Breast epithelium (tissue), 4 donors: ENCODE measurements at places on chromosomes 16 and 17.

GRCh38 chr17:83174362-83175118 is 95.1 kb downstream of the METRNL start:
- peak; percentile 48 for DNase-seq

GRCh38 chr17:7237761-7238419 is 1.4 kb downstream of the PHF23 start:
- no peak for DNase-seq

- DNase-seq = no peak
Observed at GRCh38 chr17:18033442-18034099, 5.4 kb downstream of the ATPAF2 start.

DNA sequence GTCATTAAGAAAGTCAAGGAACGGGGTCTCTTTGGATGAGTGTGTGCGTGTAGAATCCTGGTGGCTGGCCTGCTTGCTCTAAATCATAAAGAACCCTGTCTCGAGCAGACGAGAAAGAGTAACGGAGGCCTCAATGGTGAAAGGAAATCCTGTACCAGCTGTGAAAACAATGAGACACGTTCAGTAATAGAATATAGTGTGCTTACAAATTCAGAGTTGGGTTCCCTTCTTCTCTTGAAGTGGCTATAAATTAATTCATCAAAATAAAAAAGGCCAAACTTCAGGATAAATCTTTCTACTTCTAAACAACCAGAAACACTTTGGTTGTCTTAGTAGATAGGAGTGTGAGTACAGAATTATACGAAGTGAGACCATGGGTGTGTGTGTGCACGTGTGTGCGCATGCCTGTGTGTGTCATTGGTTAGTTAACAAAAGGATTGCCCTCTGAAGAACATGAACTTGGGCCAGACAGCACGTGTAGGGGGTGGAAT is 48.5 kb downstream of the WWOX start:
- no peak for DNase-seq

GRCh38 chr17:68060336-68060735 is 24.8 kb downstream of the KPNA2 start:
- DNase-seq = no peak

DNA sequence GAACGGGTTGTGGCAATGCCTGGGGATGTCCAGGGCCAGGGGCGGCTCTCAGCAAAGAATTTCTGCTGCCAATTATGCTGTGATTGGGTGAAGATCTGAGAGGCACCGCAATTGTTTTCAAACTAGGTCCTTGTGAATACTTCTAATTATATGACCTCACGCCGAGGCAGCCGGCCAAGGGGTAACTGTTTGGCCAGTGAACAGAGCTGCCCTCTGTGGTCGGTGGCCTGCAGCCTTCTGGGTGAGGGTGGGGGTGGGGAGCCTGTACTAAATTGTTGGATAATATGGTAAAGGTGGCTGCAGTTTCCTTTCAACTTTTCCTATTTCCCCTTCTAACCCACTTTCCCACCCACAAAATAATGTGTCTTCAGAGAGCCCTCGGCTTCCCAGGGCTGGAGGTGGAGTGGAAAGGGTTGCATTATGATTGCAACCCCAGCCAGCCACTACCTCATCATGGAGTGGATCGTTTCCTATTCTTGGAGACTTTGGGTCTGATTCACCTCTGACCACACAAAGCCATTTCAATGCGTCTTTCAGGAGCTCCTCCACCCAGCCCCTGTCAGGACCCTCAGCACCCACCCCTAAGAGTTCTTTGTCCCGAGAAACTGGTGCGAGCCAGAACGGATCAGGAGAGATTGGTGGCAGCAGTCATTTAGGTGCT is 2.0 kb upstream of the DNAI2 start:
- no peak for DNase-seq

- DNase-seq = peak; percentile 76
Observed at GRCh38 chr16:30948667-30949649, at the start of gene ORAI3. TSS of gene ORAI3 (plus strand) at chr16:30949068. CDS start at chr16:30949290, 222 bp downstream.

DNA sequence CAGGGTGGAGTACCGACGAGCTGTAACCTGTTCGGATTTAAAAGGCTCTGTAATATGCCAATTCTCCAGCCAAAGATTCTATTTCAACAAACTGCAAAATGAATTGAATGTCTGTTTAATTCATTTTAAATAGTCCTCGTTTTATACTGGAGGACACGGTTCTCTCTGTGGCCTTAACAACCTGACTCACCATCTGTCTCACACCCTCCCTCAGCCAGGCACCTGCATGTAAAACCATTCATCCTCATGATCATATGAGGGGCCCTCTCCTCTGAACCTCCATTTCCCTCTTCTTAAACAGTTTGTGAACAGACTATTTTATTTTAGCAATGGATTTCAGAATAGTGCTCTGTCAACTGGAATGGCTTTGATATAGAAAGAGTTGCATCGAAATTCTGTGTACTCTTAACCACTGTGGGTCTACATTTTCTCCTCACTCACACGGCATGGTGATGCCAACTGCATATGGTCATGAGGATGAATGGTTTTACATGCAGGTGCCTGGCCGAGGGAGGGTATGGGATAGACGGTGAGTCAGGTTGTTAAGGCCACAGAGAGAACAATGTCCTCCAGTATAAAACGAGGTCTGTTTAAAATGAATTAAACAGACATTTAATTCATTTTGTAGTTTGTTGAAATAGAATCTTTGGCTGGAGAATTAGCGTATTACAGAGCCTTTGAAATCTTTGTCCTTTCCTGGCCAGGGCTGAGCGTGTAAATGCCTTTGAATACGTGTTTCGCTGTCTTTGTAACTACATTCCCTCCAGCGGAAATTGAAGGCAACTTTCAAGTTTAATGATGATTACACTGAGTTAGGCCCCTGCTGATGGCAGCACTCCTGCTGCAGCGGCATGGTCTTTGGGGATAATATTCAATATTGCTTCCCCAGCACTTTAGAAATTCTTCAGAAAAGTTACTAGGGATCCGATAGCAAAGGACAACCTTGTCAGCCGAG is 329.6 kb downstream of the SNX29 start:
- no peak for DNase-seq

GRCh38 chr17:48728232-48729231 is at the start of gene HOXB13:
TSS of gene HOXB13 (minus strand) at chr17:48728750. CDS start at chr17:48728593, 157 bp downstream.
- DNase-seq = no peak

DNA sequence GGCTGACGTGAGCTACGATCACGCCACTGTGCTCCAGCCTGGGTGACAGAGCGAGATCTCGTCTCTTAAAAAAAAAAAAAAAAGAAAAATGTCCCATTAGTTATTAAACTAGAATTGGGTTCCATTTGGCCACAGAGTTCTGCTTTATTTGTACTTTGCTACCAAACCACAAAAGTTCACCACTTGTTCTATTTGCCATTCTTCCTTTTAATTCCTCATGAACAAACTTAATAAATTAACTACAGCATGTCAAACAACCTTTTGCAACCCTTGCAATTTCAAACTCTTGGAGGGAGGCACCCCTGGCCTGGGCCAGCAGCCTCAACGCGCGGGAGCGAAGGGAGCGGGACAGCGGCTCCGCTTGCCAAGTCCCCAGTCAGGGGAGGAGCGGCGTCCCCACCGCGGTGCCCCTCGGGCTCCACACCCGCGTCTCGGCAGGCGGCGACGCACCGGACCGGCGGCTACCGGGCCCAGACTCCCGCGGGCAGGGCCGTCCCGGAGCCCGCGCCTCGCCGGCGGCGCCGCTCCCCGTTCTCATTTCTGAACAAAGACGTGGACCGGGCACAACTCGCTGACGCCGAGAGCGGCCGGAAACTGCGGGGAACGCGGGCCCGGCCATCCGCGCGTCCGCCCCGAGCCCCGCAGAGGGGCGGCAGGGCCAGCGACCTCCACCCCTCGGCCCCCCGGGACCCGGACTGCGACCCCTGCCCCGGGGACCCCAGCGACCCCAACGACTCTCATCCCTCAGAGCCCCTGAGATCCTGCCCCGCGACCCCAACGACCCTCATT is 775 bp downstream of the CYTH1 start:
- peak; percentile 57 for DNase-seq
